ENCODE measurements at places on chromosomes 4 and X.

- no peak for DNase-seq
Observed at GRCh38 chrX:154749856-154750255, 1.0 kb downstream of the GAB3 start.

GRCh38 chr4:45663003-45663402 is 460.9 kb downstream of the GABRG1 start:
- no peak for DNase-seq

- no peak for DNase-seq
Observed at GRCh38 chr4:74426101-74426500, 18.8 kb upstream of the AREG start.

DNA sequence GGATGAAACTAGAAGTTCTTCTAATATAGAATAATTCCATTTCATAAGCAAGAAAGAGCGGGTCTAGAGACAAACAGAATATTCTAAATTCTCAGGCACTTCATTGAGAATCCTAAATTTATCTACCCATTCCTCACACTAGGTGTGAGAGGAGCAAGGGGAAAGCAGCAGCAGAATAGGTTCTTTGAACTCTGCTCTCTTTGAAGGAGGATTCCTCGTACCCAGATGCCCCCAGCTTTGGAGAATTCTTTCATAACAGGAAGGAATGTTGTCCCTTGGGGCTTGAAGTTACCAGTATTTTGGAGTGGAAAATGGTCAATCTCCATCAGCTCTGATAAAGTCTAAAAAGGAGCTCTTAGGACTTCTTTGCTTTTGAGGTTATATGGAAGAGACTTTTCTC is 59.7 kb upstream of the RASGEF1B start:
- DNase-seq: no peak

GRCh38 chr4:139886798-139887197 is 221.2 kb downstream of the MGST2 start:
- no peak for DNase-seq
